ENCODE measurements at places on chromosomes 3 and 15.
A peak's percentile ranks its signal among the peaks of the same experiment; 100 is the strongest.

- no peak for DNase-seq
These were observed 16.1 kb upstream of the LYSMD4 start for GRCh38 chr15:99749386-99749785.

DNA sequence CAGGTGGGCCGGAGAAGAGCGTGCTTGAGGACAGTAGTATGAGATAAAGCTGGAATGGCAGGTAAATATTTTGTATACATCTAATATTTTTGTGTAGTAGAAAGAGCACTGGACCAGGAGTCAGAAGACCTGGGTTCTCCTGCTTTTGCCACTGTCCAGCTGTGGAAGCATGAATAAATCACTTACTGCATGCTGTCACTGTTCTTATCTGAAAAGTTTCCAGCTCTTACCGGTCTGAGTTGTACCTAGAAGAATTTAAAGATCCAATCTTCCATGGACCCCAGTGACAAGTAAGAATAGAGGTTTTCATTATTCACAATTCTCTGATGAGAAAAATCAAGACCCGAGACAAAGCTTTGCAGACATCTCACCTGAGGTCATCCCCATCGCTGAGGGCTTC is 5.9 kb downstream of the XPC start:
- DNase-seq, result no peak

DNA sequence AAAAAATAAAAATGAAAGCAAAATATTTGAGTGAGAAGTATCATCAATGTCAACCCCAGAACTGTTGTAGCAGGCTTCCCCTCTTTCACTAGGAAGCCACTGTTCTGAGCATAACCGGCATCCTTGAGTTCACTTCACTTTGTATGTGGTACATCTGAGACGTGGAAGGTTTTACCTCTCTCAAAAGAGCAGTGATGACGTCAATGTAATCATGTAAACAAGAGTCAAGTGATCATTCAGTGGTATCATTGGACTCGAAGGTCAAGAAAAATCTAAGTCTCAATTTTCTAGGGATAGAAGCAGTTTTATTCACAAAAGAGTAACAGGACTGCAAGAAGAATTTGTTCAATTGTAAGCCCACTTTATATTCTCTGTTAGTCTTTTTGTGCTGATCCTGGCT is 339.8 kb upstream of the THRB start:
- DNase-seq, result no peak

DNA sequence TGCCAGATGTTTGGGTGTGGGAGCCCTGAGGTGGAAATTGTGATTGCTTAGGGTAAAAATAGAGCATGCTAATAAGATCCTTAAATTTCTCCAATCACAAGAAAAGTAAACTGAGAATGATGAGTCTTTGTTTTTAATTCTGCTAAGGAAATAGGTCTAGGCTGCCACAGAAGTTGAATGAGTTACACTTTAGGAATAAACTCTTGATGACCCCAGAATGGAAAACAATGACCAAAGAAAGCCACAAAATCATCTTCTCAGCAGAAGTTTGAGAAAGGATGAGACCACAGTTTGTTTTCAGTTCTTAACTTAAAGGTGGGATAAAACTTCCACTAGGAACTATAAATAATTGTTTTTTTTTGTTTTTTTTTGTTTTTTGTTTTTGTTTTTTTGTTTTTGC is 164.6 kb upstream of the BCL6 start:
- no peak for DNase-seq

DNA sequence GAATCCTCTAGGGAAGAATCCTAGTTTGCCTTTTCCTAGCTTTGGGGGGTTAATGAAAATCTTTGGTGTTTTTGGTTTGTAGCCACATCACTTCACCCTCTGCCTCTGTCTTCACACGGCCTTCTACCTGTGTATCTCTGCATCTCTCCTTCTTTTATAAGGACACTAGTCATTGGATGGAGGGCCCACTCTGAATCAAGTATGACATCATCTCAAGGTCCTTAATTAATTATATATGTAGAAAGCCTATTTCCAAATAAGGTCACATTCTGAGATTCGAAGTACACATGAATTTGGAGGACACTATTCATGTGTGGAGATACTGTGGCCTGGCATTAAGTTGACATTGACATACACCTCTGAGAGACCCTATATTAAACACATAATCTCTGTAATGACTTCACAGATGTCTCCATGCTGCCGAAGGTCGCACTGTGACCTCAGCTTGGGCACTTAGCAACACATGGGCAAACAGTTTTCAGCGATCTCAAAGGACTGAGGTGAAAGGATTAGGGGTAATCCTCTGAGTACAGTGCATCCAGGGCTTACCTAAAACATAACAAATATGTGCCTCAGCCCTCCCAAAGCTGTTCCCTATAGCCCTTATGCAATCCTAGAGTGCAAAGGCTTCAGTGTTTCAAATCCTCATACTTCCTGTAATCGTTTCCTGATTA is 446.0 kb downstream of the FGF12 start:
- no peak for DNase-seq

DNA sequence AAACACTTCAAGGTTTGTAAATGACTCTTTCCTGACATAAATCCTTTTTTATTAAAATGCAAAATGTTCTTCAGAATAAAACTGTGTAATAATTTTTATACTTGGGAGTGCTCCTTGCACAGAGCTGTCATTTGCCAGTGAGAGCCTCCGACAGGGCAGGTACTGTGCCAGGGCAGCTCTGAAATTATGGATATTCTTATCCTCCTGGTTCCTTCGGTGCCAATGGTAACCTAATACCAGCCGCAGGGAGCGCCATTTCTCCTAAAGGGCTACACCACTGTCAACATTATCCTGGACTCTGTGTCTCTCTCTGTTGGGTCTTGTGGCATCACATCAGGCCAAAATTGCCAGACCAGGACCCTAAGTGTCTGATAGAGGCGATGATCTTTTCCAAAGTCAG is 33.0 kb downstream of the CHDH start:
- DNase-seq, result no peak

DNA sequence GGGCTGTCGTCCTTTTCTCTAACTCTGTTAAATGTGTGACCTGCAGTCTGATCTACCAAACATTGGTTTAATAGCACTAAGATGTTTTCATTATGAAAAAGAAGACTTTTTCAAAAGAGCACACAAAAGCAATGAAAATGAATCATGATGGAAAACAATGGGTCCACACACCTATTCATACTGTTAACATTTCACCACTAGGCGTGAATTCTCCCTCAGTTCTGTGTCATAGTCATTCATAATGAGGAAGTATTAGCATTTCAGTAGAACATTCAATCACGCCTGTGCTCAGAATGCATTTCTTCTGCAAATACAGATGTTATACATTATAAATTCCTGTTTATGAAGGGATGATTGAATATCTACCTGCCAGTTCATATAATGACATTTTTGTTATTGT is 35.9 kb downstream of the EIF4E3 start:
- DNase-seq, result no peak

GRCh38 chr3:177973241-177973840 is 562.9 kb upstream of the KCNMB2 start:
- no peak for DNase-seq

- DNase-seq, result no peak
These were observed 73.5 kb downstream of the SCN10A start for GRCh38 chr3:38742550-38742949.

GRCh38 chr15:55108858-55109518 is 87.8 kb downstream of the RSL24D1 start:
- DNase-seq, result no peak

DNA sequence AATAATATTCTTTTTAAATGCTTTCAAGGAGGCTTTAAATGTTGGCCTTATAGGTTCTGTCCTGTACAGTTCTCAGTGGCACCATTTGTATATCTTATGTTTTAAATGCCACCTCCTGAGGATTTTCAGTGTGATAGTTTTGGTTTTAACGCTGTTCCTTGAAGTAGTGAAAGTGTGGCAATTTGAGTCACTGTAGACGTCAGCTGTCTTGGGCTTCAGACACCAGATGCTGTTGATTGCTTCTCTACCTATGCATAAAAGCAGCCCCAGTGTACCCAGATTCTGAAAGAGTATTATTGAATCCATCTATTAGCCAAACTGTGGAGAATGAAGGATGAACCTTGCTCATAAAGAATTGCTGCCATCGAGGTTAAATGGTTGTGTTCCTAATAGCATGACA is 316.8 kb upstream of the GBE1 start:
- DNase-seq, result no peak

- no peak for DNase-seq
These were observed 919.6 kb upstream of the EPHA6 start for GRCh38 chr3:95894820-95895219.

DNA sequence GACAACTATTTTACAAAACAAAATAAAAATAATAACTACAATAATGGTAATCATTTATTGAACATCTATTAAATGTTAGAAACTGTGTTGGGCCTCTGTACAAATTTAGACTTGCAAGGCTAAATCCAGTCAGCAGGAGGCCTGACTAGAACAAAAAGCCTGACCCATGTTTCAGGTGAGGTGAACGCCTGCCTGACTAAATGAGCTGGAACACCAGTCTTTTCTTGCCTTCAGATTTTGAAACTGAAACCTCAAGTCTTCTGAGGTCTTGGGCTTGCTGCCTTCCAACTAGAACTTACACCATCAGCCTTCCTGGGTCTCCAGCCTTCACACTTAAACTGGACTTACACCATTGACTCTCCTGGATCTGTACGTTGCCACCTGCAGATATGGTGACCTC is 706.9 kb downstream of the TBL1XR1 start:
- DNase-seq, result no peak

DNA sequence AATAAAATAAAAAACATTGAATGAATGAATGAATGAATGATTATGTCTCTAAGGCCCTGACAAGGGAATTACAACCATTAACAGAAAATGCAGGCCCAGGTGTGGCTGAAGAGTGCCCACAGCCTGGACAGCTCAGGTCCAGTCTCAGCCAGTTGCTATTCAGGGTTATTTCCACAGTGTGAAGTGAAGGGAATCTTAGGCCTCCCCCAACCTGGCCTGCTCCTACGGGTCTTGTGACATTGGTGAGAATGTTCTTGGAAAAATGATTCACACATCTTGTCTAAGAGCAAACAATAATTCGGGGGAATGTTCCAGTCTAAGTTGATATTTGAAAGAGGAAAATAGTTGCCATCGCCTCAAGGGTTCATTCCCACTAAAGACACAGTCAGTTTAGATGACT is 37.0 kb downstream of the MINDY4B start:
- DNase-seq, result no peak

DNA sequence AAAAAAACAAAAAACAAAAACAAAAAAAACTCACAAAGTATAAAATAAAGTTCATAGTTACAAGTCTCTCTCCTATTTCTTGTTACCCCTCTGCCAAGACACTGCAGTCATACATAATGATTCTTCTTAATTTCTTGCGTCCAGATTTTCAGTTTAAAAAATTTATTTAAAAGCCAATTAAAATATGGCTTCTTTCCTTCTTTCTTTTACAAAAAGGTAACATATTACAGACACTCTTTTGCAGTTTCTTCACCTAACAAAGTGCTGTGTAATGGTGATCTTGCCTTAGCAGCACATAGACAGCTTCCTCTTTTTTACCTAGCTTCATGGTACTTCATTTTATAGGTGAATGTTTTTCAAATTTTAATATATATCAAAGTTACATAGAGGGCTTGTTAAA is 136.1 kb upstream of the SGO1 start:
- no peak for DNase-seq

DNA sequence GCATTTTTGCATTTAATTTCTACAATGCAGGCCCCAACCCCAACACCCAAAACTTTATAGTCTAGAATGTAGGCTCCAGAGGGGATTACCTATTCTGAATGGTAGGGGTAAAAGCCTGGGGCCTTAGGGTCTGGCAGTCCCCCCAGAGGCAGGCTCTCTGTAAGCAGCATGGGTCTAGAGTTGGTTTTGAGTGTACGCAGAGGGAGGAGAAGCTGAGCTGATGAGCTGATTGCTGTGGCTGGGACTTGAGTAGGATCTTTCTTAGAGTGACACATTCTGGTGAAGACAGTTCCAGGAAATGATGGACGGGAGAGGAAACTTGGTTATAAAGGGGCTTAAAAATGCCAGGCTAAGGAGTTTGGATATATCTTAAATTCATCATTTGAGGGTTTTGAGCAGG is 2.1 kb downstream of the LPP start:
- DNase-seq, result no peak

- DNase-seq, result no peak
These were observed 73.4 kb downstream of the CCK start for GRCh38 chr3:42192334-42193200.

- no peak for DNase-seq
These were observed 21.0 kb downstream of the PAQR5 start for GRCh38 chr15:69319384-69320375.

DNA sequence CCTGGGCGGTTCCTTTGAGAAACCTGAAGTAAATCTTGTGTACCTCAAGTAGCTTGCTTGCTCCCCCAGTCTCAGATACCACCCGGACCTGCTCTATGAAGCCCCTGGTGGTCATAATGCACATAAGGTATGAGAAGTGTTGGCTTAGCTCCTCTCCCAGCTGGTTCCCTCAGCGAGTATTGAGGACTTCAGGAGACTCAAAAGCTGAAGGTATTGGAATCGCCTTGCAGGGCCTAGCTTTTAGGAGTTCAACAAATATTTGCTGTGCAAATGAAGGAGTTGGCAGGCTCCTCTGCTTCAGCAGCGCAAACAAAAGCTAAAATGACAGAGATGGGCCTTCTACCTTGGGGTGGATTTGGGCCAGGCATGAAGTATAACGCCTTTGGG is 1.7 kb downstream of the CMTM8 start:
- peak; percentile 34 for DNase-seq

DNA sequence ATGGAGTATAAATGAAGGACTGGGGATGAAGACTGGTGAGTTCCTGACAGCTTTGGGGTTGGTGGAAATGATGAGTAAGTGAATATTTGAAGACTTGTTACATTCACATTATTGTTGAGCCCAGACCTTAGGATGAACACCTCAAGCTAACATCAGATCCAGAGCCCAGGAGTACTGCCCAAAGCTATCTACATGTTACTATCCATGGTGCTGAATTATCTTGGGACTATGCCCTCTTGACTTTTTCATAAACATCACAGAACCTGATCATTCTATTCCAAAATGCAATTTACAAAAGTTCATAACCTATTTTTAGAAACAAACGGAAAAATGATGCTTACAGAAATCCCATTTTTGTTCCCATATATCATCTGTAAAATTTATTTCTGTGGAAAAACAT is 613.3 kb downstream of the TUSC7 start:
- peak; percentile 5 for DNase-seq

- peak; percentile 85 for DNase-seq
These were observed 272.9 kb upstream of the TPM1 start for GRCh38 chr15:62769604-62770003.

DNA sequence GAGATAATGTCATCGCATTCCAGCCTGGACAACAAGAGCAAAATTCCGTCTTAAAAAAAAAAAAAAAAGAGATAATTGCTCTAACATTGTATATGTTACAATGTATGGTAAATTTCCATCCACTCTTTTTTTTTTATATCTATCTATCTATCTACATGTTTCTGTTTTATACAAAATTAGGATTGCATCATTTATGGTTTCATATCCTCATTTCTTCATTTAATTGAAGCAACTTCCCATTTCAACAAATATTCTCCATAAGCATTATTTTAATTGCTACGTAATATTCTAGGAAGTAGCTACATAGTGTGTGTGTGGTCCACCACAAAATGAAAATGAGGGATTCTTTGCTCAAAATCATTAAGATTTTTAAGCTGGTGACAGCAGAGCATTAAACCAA is 18.4 kb downstream of the RBP1 start:
- no peak for DNase-seq
